Mucosa of gallbladder (tissue), 1 donor: ENCODE measurements at places on chromosomes 7 and 10. TPM values are rescaled to one million over a fixed set of nuclear protein-coding genes. Genes with fewer than 3 reads are reported as not detected.

DNA sequence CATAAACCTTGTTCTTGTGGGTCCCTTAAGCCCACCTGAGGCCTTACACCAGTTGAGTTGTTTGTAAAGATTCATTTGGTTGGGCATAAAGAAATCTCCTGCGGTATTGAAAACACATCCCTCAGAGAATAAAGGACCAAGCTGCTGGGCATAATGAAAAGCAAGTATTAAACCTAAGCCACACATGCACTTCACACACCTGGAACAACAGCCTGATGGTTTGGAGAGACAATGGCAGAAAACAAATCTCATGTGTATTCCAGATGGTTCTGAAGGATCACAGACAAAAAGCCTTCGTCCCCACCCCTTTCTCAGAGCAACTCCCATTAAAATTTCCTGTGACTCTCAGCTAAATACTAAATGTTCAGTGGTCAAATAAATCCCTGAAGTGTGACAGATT, 44.2 kb downstream of the FEZF1 start:
- DNase-seq = no peak

- no peak for DNase-seq
These were observed 423.4 kb upstream of the DPP6 start for GRCh38 chr7:153628825-153629224.

DNA sequence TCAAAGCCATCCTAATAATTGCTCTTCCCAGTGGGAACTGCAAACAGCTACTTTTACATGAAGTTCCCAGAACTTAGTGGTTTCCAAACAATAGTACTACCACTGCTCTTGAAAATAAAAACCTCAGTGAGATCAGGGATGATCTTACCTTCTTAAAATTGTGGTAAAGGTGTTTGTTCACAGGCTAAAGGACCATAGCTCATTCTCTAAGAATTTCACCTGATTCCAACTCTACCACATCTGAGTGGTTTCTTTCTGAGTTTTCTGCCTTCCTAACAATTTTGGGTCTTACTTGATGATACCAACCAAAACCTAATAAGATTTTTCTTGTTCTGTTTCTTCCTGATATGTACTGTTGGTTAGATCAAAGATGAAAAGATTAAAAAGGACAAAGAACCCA, 45.6 kb upstream of the AGBL3 start:
- DNase-seq = no peak

GRCh38 chr10:128863823-128864405, 603.1 kb upstream of the MGMT start:
- DNase-seq = peak; percentile 6

DNA sequence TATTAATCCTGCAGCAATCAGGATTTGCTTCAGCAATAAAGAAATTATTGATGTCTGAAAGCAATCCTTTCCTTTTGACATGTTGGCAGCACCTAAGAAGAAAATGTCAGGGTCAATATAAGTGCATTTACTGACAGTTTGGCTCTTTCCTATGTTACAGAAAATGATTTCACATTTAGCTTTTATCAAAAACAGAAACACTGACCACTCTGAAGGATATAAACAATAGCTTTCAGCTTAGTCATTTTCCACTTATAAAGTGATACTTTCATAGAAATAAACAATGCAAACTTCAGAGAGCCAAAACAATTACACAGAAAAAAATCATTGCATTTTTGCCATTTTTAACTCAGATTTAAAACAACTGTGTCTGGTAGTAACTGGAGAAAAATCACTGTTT, 325.6 kb upstream of the KAT6B start:
- no peak for DNase-seq

The TYW1 gene
- 14.0 TPM for total RNA-seq

- DNase-seq = no peak
These were observed 43.9 kb upstream of the BMS1 start for GRCh38 chr10:42738679-42739078.

- DNase-seq = no peak
These were observed 43.6 kb upstream of the CARD11 start for GRCh38 chr7:3087243-3087755.

DNA sequence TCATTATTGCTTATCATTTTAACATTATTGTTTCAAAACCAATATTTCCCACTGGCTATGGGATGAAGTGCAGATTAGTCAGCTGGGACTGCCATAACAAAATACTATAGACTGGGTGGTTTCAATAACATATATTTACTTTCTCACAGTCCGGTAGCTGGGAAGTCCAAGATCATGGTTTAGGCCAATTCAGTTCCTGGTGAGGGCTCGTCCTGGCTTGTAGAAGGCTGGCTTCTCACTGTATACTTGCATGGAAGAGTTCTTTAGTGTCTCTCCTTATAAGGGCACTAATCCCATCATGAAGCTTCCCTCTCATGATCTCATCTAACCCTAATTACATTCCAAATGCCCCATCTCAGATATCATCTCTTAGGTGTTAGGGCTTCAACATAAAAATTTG, 101.3 kb downstream of the CHRM2 start:
- no peak for DNase-seq

The SEC31B gene
- total RNA-seq = 13.5 TPM

- DNase-seq = no peak
These were observed 50.2 kb downstream of the SHH start for GRCh38 chr7:155762036-155762435.

DNA sequence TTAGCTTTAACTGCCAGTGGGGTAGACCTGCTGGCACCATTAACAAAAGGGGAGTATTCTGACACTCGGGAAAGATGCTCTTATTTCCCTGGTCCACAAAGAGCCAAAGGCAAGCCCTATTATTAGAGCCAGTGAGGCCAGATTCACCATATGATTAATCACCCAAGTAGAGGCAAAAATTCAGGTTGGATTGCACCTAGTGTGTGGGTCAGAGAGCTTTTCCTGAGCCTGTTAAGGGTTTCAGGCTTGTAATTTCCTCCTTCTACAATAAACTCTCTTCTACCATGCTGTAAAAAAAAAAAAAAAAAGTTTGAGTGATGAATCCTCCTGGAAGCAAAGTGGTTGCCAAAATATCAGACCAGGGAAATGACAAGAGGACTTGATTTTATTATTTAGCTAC, 163.5 kb downstream of the MBL2 start:
- DNase-seq = no peak
